ENCODE measurements at places on chromosomes 2 and 18.

DNA sequence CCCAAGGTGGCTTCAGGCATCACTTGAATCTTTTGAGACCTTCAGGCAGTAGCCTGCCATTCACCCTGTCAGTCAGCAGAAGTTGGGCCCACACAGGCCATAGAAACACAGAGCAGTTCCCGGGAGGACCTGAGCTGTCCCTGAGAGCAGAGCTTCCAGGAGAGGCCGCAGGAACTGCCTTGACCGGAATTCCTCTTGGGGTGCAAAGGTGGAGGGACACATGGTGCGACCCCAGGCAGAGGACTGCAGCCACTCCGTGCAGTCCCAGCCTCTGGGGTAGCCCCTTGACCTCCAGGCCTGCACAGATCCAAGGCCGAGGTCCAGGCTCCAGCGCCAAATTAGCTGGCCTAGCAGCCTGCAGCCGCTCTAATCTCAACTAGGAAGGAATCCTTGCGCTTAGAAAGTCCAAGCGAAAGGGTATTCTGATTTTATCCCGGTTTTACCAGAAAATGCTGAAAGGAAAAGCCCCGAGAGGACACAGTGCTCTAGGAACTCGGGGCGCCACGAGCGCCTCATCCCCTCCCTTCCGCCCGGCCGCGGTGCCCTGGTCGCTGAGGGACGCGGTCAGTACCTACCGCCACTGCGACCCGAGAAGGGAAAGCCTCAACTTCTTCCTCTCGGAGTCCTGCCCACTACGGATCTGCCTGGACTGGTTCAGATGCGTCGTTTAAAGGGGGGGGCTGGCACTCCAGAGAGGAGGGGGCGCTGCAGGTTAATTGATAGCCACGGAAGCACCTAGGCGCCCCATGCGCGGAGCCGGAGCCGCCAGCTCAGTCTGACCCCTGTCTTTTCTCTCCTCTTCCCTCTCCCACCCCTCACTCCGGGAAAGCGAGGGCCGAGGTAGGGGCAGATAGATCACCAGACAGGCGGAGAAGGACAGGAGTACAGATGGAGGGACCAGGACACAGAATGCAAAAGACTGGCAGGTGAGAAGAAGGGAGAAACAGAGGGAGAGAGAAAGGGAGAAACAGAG lies 5.4 kb downstream of the SIX2 start:
- DNase-seq: no peak

- no peak for DNase-seq
Measured at GRCh38 chr18:22676423-22676822, 256.7 kb upstream of the RBBP8 start.

- DNase-seq: no peak
Measured at GRCh38 chr2:71696381-71696780, 243.0 kb downstream of the DYSF start.

- DNase-seq: no peak
Measured at GRCh38 chr2:224927646-224928173, 114.6 kb downstream of the DOCK10 start.

- no peak for DNase-seq
Measured at GRCh38 chr2:35830833-35831232, 524.7 kb upstream of the CRIM1 start.

GRCh38 chr2:3644246-3644525 lies 13.8 kb upstream of the ALLC start:
- DNase-seq: no peak

GRCh38 chr2:236157815-236158498 lies 10.2 kb downstream of the GBX2 start:
- no peak for DNase-seq

DNA sequence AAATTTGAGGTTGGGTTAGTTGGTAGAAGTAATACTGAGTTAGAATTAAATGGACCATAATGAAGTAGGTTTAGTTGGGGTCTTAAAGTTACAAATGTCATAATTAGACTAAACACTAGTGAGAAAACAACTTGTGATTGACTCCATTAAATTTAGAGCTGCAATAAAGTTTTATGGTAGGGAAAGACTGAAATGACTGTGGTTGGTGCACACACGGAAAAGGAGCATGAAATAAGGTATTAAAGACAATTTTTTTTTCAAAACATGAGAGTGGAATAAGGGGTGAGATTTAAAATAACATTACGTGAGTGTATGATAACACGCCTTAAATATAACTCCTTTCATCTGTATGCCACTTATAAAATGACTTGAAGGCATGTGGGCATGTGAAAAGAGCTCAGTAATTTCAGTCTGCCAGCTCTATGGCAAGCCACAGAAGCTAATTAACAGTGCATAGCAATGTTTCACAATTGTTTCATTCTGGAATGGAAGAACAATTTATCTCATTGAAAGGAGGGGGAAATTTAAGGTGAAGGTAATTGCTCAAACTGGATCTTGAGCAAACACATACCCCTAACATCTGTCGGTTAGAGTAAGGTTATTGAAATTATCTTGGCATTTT lies 1.4 kb downstream of the FRZB start:
- DNase-seq: no peak

DNA sequence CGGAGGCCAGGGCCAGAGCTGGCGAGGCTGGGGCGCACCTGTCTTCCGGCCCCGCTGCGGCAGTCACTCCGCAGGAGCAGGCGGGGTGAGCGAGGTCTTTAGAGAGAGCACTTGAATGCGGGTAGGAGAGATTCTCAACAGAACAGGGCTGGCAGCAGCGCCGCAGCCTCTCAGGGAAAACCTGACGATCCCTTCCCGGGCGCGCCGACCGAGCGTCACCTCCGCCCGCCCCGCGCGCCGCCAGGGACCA lies 526 bp downstream of the PRKRA start:
- DNase-seq: peak; percentile 74

DNA sequence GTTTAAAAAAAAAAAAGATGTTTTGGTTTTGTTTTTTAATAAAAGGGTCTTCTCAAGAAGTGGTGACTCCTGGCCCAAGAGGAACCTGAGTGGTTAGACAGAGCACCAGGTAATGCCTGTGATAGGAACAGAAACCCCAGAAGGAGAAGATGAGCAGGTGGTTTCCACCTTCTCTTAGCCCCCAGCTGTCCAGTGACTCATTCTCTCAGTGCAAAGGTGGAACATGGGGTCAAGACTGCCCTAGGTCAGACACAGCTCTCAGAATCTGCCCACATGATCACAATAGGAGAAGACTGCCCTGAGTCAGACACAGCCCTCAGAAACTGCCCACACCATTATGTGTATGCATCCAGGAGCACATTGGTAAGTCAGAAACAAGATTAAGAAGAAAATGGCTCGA lies 61.8 kb downstream of the TBC1D8 start:
- no peak for DNase-seq

DNA sequence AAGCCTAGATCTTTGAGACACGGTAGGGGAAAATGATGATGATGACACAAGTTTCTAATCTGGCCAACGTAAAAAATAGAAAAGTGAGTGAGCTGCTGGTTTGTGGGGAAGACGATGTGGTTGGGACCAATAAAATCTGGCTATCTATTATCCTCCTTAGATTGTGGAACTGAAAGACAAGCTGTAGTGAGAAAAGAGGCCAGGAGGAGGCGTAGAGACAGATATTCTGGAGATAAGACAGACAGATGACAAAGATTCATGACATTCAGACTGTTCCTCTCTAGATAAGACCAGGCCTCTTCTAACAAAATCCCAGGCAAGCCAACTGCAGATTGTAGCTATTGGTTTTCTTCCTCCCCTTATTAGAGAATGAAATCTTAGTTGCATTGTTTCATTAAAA lies 376.3 kb upstream of the UBE2E3 start:
- no peak for DNase-seq

DNA sequence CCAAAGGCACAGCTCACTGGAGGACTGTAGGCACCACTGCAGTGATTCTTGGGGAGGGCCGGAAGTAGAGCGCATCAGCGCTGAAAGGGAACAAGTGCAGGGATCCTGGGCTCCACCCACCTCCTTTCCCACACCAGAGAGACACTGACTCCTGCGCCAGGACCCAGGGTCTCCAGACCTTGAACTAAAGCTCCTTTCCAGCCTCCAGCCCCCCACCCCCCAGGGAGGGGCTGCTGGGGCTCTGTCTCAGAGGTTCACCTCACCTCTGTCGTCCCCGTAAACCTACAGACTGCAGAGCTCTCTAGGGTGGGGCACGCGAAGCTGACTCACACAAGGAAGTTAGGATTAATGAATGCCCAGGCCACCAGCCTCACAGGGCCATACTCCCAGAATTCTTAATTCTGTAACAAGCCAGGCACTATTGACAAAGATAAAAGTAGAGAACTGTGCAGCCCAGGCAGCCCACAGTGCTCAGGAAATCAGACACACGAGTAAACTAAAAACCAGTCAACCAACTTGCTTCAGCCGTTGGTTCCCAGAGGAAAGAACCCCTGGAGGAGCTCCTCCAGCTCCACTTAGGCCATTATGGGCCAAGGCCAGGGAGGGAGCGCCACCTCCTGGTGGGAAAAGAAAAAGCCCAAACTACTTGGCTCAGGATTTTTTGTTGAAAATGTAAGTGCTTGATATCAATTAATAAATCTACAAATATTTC lies 45.1 kb upstream of the ACAA2 start:
- peak; percentile 22 for DNase-seq

GRCh38 chr18:79965119-79965902 lies 868 bp downstream of the HSBP1L1 start:
- no peak for DNase-seq

All from activated naive CD4-positive, alpha-beta T cell (primary cell).